ENCODE measurements at places on chromosomes 6 and 20.
A peak's percentile ranks its signal among the peaks of the same experiment; 100 is the strongest.

GRCh38 chr6:21537637-21538036 is 55.9 kb upstream of the SOX4 start:
- peak; percentile 57 for DNase-seq

- DNase-seq, result peak; percentile 72
Observed at GRCh38 chr6:85449388-85449817, 480 bp upstream of the NT5E start.

DNA sequence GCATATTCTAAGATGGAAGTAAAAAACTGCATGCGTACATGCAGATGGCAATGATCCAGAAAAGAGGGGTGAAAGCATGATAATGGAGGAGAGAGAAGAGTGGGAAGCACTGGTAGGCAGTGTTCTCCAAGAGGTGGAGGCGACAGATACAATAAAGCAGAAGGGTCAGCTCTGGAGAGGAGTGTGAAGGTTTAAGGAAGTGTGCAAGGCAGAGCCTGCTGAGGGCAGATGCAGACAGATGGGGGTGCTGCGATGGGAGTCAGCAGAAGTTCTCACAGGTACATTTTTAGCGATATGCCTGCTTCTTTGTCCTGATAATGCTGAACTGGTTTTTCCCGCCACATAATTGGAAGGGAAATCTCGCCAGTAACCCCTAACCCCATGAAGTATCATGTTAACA is 81.1 kb upstream of the C6orf118 start:
- no peak for DNase-seq

GRCh38 chr6:122620902-122621301 is 10.7 kb downstream of the PKIB start:
- no peak for DNase-seq

DNA sequence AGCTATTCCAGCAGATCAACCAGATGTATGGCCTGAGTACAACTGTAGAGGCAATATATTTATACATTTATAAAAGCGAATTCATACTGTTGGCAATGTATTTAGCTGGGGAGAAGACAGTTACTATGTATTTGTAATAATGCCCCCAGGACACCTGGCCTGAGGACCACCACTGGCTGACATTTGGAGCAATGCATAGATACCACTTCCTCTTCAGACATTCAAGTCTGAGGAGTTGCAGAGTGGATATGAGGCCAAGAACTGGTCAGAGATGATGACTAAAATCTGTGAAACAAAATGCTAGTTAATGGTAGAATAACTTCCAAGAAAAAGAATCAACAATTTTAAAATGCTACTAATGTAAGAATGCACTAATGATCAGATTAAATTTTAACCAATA is 462.3 kb downstream of the CDC5L start:
- DNase-seq, result peak; percentile 63

GRCh38 chr6:71123051-71123450 is 165.6 kb upstream of the OGFRL1 start:
- no peak for DNase-seq

GRCh38 chr6:6884193-6884627 is 223.6 kb upstream of the RREB1 start:
- DNase-seq, result no peak

DNA sequence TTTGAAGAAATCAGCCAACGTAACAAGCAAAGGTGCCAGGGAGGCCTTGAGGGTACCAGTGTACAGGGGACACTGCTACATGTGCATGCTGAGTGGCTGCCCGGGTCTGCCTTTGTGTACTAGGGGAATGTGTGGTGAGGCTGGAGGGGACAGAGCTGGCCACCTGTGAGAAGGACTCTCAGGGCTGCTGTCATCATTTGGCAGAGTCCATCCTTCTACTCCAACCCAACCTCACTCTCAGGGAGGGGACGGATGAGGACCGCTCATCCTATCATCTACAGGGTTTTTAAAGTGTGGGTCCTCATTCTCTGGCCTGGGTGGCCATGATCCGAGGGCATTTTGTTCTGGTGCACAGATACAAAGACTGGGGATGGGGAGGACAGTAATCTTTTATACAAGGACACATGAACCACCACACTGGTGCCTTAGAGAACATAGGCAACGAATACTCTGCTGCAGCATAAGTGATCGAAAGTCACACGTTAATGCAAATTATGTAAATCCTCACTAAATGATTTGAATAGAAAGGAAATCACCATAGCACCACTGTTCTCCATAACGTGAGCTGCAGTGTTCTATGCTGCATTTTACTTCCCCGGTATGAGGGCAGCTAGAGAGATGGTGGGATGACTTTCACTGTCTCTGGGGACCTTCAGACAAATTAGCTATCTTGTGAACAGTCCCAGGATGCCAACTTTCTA is 181.4 kb downstream of the GMPR start:
- no peak for DNase-seq

DNA sequence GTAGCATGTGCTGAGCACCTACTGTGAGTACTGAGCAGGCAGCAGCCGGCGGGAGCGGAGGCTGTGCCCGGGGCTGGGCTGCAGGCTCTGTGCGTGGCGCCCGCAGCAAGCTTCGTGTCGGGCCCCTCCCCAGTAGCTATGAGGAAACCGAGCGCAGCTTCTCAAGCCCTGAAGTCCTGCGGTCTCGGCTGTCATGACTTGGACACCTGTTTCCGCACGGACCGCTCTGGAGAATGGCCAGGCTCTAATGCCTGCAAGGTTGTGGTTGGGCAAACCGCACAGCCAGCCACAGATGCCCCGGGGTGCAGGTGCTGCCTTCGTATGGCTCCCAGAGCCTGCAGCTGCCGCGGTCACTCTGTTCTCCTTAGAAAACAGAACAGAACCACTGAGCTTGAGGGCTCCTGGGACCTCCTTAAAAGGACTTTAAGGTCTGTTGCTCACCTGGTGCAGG is 33.7 kb downstream of the PYGB start:
- peak; percentile 44 for DNase-seq

DNA sequence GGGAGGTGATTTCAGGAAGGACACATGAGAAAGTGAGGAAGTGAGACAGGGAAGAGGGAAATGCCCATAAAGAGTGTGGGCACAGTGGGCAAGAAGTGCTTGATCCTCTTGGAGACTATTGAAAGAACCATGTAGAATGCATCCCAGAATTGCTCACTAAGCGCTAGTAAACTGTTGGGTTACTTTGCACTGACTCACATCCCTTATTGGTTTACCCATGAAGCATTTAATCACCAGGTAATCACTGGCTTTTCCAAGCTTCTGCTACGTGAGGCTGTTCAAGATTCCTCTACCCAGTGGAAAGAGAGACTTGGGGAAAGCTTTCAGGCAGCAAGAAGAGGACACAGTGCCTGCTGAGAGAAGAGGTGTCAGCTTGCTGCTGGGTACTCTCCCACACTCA is 410.0 kb upstream of the JAG1 start:
- DNase-seq, result no peak

- DNase-seq, result no peak
Observed at GRCh38 chr6:125679128-125679527, 70.3 kb upstream of the HEY2 start.

GRCh38 chr6:139433631-139434419 is 59.4 kb upstream of the CITED2 start:
- no peak for DNase-seq

- DNase-seq, result no peak
Observed at GRCh38 chr20:58892932-58893224, 40.4 kb downstream of the GNAS start.

- DNase-seq, result no peak
Observed at GRCh38 chr6:112216662-112217551, 37.5 kb downstream of the LAMA4 start.

DNA sequence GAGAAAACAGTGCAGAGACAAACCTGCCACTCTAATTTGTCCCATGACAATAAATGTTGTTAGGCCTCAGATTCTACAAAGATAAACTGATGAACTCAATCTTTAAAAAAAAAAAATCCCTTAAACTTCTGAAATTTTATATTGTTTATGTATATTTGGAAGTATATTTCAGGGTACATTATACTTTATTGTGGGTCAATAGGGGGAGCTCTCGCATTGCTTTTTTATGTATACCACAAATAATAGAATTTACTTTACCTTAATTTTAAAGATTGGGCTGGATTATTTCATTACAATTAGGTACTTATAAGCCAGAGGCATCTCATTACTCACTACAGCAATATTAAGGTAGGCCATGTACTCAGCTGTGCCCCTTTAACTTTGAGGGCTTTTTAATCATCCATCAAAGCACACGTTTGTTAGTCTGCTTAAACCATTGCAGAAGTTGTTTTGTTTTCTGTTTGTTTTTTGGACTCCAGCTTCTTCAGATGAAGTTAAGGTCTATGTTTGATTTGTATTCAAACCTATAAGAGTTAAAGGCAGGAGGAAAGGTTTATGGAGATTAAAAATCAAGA is 56.3 kb upstream of the EYA4 start:
- no peak for DNase-seq

DNA sequence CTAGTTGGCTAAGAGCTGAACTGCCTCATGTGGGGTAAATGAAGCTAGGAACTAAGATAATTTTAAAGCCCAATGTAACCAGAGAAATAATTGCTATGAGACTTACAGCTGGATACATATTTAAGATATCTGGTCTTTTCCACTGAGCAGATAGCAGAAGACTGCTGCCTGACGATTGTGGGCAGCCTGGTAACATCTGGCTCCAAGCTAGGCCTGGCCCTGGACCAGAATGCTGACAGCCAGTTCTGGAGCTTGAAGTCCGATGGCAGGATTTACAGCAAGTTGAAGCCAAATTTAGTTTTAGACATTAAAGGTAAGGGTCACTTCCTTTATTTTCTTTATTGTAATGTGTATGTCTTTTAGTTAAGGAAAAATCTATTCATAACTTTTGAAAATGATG is 65.7 kb downstream of the RTN4IP1 start:
- DNase-seq, result no peak

GRCh38 chr6:159308198-159308597 is 139.0 kb downstream of the FNDC1 start:
- no peak for DNase-seq

DNA sequence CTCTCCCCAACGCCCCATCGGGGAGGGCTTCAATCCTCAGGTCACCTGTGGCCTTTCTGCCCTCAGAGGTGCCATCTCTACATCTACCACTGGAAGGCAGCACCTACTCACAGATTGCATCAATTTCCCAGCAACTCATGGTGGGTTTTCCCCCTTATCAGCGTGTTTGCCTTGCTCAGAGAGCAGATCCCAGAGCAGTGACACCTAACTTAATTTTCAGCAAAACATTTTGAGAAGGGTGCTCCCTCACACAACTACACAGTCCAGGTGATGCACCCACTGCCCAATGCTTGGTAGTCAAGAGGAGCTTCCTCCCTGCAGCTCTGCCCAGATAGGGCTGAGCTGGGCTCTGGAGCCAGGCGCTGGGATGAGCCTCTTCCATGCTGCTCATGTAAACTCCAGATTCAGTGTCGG is 48.2 kb downstream of the PLG start:
- DNase-seq, result no peak

DNA sequence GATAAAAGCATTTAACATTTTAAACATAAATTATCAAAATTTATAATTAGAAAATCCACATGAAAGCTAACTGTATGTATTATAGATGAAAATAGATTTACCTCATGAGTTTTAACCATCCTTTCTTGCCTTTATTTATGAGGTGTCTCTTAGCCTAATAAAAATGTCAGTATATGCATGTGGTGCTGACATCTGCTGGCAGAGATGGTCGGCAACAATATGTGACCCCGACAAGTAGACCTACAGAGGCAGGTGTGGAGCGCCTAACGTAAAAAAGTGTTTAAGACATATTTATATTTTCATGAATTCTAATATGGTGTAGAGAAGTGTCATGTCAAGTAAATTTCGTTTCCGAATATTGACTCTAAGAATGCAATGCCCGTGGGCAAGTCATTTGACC is 149.0 kb upstream of the FUT9 start:
- no peak for DNase-seq

GRCh38 chr20:50138479-50139393 is 14.8 kb downstream of the PEDS1 start:
- no peak for DNase-seq

DNA sequence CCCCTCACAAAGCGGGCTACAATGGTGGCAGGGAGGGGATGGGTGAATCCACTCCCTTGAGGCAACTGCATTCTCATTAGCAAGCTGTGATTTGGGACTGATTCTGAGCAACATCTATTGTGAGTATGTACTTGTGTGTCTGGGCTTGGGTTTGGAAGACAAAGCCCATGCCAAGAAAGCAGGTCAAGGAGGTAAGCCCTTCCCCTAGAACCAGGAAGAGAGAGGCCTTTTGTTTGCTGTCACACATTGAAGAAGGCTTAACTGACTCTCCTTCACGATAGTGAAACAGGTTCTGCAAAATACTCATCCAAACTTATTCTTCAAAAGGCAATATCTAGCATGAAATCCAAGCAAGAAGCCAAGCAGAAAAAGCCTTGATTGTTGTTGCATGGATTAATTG is 403.1 kb upstream of the ID4 start:
- DNase-seq, result no peak

- DNase-seq, result no peak
Observed at GRCh38 chr6:151236668-151237401, 2.9 kb upstream of the AKAP12 start.

GRCh38 chr20:44886828-44887227 is 1.3 kb downstream of the YWHAB start:
- DNase-seq, result no peak

DNA sequence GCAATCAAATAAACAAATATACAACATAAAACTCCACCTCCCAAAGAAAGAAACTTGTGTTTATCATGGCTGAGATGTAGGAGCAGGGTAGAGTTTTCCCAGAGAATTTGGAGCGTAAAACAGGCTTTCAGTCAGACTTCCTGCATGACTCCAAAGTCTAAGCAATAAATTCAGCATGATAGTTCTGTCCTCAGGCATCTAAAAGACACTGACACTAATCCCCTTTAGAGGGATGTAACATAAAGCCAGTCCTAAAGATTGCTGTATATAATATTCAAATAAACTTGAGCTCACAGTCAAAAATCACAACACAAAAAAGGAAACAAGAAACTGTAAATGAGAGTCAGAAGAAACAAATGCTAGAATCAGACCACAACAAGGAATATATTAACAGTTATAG is 234.4 kb downstream of the CENPW start:
- no peak for DNase-seq

DNA sequence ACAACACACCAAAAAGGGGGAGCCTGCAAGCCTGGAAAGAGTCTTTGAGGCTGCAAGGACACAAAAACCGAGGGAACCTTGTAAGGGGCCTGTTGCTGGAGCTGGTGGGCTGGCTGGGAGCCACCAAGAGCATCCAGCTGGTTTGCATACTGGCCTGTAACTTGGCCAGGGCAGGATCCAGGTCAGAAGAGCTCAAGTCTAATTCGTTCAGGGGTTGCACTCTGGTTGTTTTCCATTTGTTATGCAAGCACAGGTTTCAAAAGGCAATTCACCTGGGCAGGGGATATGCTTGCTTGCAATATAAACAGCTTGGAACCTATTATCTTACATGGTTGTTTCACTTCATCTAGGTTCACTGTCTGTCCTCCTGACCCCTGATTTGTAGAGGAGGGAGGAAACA is 98.3 kb upstream of the GCM1 start:
- no peak for DNase-seq

Measured in right hindlimb (tissue), 1 donor.